ENCODE measurements at places on chromosomes 12 and 14.

GRCh38 chr12:81347404-81347803 lies 269.5 kb downstream of the ACSS3 start:
- DNase-seq = no peak

DNA sequence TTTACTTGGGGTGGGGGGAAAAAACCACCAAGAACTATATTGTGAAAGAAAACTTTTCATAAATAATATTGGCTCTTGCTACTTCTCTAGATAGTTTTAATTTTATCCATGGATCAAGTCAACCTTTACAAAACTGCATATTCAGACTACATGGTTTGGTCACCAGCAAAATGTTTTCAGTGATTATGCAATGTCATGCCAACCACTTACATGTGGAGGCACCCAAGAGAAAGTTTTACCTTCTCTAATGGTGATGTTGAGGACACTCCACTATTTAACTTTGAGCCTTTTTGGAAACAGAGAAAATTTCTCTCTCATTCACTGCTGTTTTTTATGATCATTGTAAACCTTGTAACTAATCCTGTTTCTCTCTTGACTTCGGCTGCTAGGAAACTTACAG lies 21.6 kb downstream of the PLCZ1 start:
- peak; percentile 15 for DNase-seq

GRCh38 chr12:8052679-8053078 lies 13.5 kb downstream of the C3AR1 start:
- DNase-seq = no peak

DNA sequence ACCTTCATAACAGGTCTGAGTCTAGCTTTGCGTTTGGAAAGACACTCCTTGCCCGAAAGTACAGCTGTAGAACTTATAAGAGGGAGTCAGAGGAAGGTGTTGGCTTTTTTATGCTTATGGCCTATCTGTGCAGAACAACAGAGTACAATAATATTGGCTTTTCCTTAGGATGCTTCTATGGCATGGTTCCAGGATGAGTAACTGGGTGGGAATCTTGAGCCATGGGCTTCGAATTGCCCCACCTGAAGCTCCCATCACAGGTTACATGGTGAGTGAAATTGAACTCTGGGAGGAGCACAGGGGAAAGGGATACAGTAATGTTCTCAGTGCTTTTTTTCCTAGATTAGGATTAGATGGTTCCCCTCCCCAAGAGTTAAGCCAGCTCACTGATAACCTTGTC lies 13.0 kb downstream of the PARP2 start:
- no peak for DNase-seq

DNA sequence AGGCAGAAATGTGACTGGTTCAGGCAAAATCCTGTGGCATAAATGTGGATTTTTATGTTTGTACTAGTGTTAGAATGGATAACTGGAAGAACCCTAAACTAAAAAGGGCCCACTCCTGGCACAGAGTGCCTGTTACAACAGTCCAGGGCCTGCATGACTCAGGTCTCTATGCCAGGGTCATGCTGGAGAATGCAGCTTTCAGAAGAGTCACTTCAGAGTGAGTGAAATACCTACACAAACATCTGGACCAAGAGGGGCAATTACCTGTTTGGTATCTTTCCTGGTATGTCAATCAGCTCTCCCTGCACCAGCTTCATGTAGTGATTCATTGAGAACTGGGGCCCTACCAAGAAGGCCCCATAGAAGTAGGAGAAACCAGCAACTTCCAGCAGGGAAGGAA lies 10.0 kb downstream of the EMG1 start:
- DNase-seq = no peak

- DNase-seq = peak; percentile 53
These were observed 61.7 kb upstream of the AMIGO2 start for GRCh38 chr12:47141459-47141858.

DNA sequence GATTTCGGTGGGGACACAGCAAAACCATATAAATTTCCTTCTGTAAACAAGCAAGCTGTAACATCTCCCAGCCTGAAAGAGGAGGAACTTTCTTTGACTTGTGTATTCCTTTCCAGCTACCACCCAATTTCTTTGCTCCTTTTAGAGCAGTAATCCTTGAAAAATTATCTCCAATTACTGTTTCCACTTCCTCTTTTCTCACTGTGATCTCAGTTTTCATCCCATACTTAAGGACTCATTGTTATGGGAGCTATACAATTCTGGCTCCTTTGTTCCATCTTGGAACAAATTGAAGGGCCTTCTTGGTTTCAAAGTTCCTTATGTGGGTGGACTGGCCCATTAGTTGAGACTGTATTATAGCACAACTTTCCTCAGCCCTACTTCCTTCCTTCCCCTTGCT lies 152.6 kb downstream of the AKAP6 start:
- no peak for DNase-seq

- peak; percentile 41 for DNase-seq
These were observed 70.5 kb downstream of the EGLN3 start for GRCh38 chr14:33880330-33880729.

DNA sequence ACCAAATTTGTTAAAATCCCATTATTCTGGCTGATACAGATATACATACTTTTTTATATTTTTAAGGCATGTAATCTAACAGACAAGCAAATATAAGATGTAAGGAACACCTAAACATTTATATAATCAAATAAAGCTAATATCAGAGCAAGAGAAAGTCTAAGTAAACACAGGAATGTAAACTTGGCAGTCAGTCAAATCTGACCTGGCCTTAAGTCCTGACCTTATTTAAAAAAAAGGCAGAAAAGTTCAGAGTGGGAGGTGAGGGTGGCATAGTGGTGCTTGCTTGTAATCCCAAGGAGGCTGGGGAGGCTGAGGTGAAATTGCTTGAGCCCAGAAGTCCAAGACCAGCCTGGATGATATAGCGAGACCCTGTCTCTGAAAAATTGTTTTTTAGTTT lies 152.6 kb downstream of the DERA start:
- DNase-seq = peak; percentile 67

GRCh38 chr14:99320105-99320572 lies 48.1 kb upstream of the BCL11B start:
- peak; percentile 61 for DNase-seq

GRCh38 chr12:54251667-54252284 lies 28.1 kb downstream of the CBX5 start:
- DNase-seq = peak; percentile 73

DNA sequence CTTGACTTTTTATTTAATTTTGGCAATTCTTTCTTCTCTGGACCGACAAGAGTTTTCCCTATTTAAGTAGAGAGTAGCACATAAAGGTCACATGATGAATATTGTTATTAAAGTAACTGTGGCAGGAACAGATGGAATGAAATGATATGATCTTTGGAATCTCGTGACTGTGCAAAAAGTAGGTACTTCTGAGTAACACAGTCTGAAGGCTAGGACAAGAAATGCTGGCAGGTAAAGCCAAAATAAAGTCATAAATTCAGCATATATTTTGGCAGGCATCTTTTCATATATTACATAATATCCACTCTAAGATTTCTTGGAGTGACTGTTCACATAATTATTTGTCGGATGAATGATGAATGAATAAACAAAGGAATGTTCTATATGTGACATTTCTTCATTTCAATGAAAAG lies 121.4 kb downstream of the EFCAB11 start:
- DNase-seq = no peak

DNA sequence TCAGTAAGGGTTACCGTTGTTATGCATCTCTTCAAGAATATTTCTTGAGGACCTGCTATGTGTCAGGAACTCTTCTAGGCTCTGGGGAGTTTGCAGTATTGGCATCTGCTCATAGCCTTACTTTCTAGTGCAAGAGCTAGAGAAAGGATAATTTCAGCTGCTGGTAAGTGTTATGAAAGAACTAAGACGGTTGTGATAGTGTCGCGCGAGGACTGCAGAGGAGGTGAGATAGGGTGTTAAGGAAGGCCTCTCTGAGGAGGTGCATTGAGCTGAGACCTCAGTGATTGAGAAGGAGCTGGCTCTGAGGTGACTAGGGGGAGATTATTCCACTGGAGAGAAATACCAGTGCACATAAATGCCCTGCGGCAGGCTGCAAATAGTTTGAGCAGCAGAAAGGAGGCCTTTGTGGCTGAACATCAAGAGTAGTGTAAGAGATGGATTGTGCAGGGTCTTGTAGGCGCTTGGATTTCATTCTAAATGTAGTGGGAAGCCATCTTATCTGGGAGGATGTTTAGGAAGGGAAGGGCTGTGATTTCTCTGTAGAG lies 824 bp downstream of the DDX55 start:
- DNase-seq = peak; percentile 35

DNA sequence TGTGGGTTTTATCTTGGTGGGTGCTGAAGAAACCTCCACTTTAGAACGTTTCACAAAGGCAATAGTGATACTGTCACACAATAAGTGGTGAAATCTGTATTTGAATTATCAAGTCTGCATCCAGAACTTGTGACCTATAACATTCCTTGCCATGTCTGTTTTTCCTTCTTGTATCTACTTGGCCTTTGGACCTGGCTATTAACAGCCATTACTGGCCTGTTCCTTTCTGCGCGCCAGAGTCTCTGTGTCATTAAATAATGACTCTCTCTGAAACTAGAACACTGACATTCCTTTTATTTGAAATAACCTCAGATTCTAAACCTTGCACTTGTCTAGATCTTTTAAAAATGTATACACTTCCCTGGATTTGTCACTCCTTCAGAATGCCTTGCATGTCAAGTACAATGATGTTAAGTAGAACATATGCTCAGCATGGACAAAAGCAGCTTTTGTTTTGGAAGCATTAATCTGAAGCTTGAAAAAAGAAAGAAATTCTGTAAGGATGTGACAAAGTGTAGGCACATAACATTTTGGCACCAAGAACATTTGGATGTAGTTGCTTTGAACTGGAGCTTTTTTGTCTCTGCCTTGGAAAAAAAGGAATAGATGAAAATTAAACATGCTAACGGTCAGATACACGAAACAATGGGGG lies 95.5 kb upstream of the RPL10L start:
- DNase-seq = no peak

DNA sequence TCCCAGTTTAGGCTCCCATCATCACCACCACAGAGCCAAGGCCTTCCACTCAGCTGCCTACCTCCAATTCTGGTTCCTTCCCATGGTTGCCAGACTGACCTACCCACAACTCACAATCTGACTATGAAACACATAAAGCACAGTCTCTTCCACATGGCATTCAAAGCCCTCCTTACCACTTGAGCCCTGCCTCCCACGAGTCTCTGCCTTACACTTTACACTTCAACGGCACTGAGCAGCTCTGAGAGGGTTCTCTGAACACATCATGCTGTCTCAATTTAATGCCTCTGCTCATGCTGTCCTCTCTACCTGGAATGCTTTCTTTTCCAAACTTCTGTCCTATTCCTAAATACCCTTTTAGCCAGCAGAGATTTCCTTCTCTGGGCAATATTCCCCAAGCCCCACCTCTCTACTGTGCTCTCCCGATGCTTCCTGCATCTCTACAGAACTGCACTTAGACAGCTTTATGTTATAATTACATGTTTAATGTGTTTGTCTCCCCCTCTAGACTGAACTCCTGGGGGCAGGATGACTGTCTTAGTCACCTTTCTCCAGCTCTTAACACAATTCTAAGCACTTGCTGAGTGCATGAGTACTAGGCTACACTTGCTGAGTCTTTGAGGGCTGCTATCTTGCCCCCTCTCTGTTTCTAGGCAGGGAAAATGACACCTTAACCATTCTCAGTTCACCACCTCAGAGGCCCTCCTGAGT lies 23.5 kb downstream of the FMNL3 start:
- DNase-seq = no peak

DNA sequence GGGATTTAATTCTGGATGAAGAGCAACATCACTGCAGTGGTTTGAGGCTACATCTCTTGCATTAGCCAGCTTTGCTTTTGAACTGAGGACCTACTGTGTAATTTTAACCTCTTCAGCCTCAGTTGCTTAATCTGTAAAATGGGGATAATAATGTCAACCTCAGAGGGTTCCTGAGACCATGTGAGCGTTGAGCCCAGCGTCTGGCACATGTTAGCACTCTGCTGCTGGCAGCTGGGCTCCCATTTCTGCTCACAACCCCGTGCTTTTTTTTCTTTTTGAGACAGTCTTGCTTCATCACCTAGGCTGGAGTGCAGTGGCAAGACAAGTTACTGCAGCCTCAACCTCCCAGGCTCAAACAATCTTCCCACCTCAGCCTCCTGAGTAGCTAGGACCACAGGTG lies 31.6 kb downstream of the TESC start:
- no peak for DNase-seq

GRCh38 chr12:2003676-2004112 lies 563 bp downstream of the DCP1B start:
- DNase-seq = peak; percentile 81

GRCh38 chr12:80777587-80777986 lies 60.9 kb downstream of the MYF5 start:
- peak; percentile 75 for DNase-seq

DNA sequence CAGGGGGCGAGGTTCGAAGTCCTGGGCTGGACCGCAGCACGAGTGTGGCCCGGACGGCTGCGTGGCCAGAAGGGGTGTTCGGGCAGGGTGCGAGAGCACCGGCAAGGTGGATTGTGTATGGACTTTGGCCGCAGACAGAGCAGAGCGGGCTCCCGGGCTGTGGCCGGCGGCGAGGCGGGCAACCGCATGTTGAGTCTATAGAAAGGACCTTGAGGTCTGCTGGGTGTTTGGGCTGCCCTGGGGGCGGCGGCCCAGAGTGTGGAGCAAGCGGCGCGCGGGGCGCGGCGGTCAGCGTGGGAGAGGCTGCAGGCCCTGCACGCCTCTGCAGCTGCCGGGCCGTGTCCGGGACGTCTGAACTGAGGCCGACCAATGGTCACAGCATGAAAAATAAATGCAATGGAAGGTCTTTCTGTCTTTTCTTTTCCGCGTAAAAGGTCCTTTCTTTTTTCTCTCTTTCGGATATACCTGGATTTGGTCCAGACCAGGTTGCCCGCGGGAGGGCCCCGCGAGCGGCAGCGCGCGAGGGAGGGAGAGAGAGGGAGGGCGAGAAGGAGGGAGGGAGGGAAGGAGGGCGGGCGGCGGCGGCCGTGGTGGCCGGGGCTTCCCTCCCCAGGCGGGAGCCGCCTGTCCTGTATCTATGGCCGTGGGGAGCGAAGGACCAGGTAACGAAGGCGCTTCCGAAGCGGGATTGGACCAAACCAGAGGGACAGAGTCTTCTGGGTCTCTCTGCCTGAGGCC lies 5.5 kb upstream of the HOXC9 start:
- DNase-seq = no peak

GRCh38 chr12:23211384-23212320 lies 586.7 kb downstream of the ETNK1 start:
- no peak for DNase-seq

DNA sequence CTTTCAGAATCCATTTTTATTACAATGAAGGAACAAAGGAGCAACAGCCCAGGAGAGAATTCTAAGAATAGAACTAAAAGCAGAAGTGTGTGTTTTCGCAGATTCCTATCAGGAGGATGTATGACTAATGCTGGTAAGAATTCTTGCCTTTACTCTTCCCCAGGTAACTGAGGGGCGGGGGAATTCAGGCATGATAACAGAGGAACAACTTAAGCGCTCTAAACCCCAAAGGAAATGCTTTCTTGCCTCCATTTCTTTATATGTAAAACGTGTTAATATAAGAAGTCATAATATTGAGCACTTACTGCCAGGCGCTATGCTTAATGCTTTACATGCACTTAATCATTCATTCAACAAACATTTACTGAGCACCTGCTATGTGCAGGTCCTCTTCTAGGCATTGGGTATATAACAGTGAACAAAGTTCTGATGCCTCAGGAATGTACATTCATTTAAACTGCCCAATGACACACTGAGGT lies 4.5 kb downstream of the HCAR1 start:
- peak; percentile 36 for DNase-seq
